ENCODE measurements at places on chromosomes 3 and 15.

GRCh38 chr3:106197532-106198194, 328.9 kb upstream of the CBLB start:
- no peak for DNase-seq

- DNase-seq, result no peak
Observed at GRCh38 chr3:133136114-133137041, 98.2 kb downstream of the TMEM108 start.

DNA sequence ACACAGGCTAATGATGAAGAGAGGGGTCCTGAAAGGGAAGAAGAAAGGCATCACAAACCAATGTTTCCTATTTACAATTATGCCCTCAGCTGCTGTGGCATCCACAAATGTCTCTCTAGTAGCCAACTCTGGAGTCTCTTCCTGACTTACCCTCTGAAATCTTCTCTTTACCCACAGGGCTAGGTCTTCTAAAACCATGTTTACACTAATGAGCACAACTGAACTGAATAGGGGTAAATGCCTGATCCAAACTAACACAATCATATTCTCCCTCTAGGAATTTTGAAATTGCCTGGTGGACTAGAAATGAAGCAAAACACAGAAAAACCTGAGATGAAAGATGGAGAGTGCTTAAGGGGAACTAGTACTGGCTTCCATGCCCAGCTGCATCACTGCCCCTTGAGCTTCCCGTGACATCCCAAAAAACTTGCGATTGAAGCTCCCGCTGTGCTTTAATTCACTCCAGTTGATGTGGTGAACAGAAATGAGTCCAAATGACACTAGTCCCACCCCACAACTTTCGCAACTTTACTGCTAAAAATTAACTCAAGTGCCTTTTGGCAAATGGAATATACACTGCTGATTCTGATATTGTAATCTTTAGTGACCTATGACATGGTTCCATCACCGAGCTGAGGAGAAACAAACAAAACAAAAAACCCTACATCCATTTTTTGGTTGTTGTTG, 32.8 kb downstream of the CFAP20DC start:
- DNase-seq, result no peak

DNA sequence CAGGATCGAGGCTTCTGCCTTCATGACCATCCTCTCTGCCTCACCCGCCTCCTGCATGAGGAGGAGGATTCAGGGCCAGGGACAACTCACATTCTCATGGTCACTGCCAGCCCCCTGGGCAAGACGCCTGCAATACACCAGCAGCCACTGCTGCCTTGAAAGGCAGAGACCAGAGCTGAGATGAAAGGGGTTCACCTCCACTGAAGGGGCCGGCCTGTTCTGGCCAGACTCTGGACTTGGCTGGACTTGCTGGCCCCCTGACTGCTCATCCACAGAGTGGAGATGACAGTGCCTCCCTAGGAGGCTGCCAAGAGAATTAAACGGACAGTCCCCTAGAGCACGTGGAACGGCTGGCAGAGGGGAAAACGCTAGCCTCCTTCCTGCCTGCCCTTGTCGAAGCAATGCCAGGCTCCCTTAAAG, 35.2 kb downstream of the MGLL start:
- no peak for DNase-seq

DNA sequence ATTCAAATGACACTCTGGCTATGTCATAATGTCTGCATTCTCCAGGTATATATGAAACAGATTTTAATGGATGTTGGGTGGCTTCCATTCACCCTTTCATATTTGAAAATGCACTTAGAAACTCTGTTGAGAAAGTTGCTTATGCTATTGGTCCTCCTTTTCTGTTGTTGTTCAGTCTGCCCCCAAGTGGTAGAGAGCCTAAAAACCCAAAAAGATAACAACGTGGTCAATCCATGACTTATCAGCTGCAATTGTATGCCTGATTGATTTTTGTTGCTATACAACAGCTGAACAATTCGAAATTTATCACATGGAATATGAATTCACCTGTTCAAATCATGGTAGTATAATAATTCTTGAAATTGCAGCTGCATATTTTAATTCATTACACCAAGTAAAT, 279.8 kb downstream of the ROBO2 start:
- DNase-seq, result no peak

GRCh38 chr15:65577129-65577996, 33.6 kb downstream of the INTS14 start:
- no peak for DNase-seq

DNA sequence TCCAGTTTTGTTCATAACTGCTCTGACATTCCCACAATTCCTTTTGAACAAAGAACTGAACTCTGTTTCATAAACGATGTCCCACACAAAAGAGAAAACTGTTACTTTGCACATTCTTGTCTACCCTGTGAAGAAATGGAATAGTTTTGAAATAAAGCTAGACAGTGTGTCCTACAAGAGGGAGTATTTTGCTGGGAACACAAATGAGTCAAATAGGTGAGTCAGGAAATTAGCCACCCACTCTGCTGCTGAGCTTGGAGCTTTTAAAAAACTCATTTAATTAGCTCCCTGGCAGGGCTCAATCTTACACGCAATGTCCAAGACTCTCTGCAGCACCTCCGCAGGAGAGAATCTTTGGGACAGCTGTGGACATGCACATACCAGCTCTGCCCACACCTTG, 193.4 kb downstream of the SLC9A9 start:
- DNase-seq, result no peak

All from stimulated activated CD8-positive, alpha-beta memory T cell treated with anti-CD3 and anti-CD28 coated beads, Interleukin-15, amount 100 ng/mL, for 48 hours (primary cell).